Thoracic aorta (tissue), 2 donors: ENCODE measurements at places on chromosomes 16 and 17.

- no peaks in the 10 kb centered on the region for H3K36me3 ChIP-seq
- H3K4me1 ChIP-seq: no peaks in the 10 kb centered on the region
- no peak for DNase-seq
Observed at GRCh38 chr16:17104654-17105053, 366.1 kb downstream of the XYLT1 start.

DNA sequence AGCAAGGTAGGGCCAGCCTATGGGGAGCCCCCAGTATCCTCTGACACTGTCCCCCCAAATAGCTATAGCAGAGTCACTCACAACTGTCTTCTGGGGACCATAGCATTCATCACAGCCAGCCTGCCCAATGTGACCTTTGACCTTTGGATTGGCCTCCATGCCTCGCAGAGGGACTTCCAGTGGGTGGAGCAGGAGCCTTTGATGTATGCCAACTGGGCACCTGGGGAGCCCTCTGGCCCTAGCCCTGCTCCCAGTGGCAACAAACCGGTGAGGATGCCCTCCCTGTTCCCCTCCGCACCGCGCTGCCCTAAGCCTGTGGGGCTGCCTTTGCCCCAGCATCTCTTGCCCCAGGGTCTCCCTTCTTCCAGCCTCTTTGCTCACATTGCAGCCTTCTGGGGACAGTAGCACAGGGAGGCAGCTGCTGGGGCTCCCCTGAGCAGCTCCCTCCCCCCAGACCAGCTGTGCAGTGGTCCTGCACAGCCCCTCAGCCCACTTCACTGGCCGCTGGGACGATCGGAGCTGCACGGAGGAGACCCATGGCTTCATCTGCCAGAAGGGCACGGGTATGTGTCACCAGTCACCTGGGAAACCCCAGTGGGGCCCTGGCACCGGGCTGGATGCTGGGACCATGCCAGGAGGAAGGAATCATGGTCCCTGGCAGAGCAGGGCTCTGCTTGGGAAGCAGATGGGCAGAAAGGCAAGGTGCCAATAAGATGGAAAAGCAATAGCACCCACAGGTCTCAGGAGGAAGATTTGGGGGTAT is 61.1 kb downstream of the MRC2 start:
- peaks cover 38% of the 10 kb centered on the region for H3K36me3 ChIP-seq
- no peaks in the 10 kb centered on the region for H3K27me3 ChIP-seq
- H3K4me1 ChIP-seq: no peaks in the 10 kb centered on the region

DNA sequence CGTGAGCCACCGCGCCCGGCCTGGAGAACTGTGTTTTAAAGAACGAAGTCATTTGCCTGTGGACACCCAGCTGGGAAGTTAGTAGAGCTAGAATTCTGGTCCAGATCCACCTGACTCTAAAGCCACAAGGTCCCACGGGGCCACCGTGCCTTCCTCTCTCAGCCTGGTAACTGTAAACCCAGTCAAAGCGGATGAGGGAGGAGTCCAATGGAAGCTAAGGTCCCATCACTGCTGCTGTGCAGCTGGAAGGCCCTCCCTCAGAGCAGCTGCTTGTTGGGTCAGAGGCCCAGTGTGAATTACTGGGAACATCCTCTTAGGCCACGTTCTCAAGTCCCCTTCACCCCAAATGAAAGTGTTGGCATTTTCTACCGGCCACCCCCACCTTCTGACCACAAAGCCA is 48.8 kb upstream of the CACNG5 start:
- peaks cover 14% of the 10 kb centered on the region for H3K4me1 ChIP-seq
- no peaks in the 10 kb centered on the region for H3K27me3 ChIP-seq
- no peaks in the 10 kb centered on the region for H3K36me3 ChIP-seq
- DNase-seq: no peak
- H3K27ac ChIP-seq: no peak overlapping the region

DNA sequence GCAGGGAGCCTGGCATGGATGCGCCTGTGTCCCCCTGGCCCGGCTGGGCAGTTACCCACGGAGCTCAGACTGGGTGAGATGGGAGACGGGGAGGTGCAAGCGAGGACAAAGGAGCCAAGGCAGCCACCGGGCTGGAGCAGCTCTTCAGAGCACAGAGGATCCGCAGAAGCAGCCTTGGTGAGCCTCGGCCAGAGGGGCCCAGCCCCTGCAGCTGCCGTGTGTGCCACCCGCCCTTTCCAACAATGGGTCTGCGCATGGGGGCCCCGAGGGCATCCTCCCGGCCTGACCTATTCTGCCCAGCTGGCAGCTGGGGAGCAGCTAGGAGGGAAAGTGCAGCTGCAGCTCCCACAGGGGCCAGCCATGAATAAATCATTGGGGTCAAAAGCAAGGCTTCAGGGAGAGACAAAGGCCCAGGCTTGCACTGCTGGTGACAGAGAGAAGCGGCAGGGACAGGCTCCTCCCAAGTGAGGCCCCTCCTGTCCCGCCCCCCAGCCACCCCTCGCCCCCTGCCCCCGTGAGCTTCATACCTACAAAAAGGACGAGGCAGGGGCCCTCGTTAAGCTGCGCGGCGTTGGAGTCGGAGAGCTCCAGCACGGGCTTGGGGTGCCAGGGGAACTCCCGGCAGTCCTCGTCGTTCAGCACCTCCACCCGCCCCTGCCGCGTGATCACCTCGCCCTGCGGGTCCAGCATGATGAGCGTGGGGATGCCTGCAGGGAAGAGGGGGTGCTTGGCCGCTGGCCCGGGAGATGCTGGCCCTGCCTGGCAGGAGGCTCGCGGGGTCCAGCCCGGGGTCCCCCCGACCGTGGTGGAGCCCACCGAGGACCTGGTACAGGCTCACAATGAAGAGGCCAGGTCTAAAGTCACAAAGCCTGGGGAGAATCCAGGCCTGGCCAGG is 22.6 kb downstream of the MRM3 start:
- no peaks in the 10 kb centered on the region for H3K27me3 ChIP-seq
- H3K4me3 ChIP-seq: no peak overlapping the region
- no peak overlapping the region for H3K27ac ChIP-seq
- no peaks in the 10 kb centered on the region for H3K4me1 ChIP-seq
- no peaks in the 10 kb centered on the region for H3K36me3 ChIP-seq

- no peak for DNase-seq
- no peak overlapping the region for H3K27ac ChIP-seq
- no peaks in the 10 kb centered on the region for H3K36me3 ChIP-seq
- H3K4me3 ChIP-seq: no peak overlapping the region
- H3K27me3 ChIP-seq: no peaks in the 10 kb centered on the region
- peaks cover 3% of the 10 kb centered on the region for H3K4me1 ChIP-seq
Observed at GRCh38 chr17:74514632-74515334, 16.5 kb downstream of the CD300LB start.

- H3K4me3 ChIP-seq: no peak overlapping the region
- DNase-seq: no peak
- no peaks in the 10 kb centered on the region for H3K4me1 ChIP-seq
Observed at GRCh38 chr16:19672378-19672777, 45.6 kb downstream of the KNOP1 start.

GRCh38 chr16:66658860-66659190 is 37.7 kb downstream of the CMTM4 start:
- peaks cover 26% of the 10 kb centered on the region for H3K4me1 ChIP-seq
- H3K36me3 ChIP-seq: no peaks in the 10 kb centered on the region
- no peaks in the 10 kb centered on the region for H3K27me3 ChIP-seq
- no peak overlapping the region for H3K27ac ChIP-seq
- no peak overlapping the region for H3K4me3 ChIP-seq

GRCh38 chr17:27573548-27573947 is 57.4 kb upstream of the LGALS9 start:
- peaks cover 17% of the 10 kb centered on the region for H3K4me1 ChIP-seq
- DNase-seq: no peak
- H3K27ac ChIP-seq: no peak overlapping the region
- H3K36me3 ChIP-seq: no peaks in the 10 kb centered on the region
- no peak overlapping the region for H3K4me3 ChIP-seq

DNA sequence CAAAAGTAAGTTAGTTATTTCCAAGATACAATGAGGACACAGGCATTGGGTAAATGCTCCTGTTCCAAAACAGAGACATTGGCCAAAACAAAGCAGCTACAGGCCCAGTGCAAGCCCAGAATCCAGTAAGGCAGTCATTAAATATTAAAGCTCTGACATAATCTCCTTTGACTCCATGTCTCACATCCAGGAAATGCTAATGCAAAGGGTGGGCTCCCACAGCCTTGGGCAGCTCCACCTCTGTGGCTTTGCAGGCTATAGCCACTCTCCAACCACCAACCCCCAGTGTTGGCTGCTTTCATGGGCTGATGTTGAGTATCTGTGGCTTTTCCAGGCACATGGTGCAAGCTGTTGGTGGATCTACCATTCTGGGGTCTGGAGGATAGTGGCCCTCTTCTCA is 733.4 kb upstream of the SOX9 start:
- no peaks in the 10 kb centered on the region for H3K36me3 ChIP-seq
- no peaks in the 10 kb centered on the region for H3K27me3 ChIP-seq
- H3K4me3 ChIP-seq: no peak overlapping the region
- H3K27ac ChIP-seq: no peak overlapping the region
- no peak for DNase-seq
- H3K4me1 ChIP-seq: no peaks in the 10 kb centered on the region
